ENCODE measurements at places on chromosomes 12 and 14.

- peak; percentile 71 for DNase-seq
Observed at GRCh38 chr12:132487311-132487741, 2.6 kb upstream of the FBRSL1 start.

DNA sequence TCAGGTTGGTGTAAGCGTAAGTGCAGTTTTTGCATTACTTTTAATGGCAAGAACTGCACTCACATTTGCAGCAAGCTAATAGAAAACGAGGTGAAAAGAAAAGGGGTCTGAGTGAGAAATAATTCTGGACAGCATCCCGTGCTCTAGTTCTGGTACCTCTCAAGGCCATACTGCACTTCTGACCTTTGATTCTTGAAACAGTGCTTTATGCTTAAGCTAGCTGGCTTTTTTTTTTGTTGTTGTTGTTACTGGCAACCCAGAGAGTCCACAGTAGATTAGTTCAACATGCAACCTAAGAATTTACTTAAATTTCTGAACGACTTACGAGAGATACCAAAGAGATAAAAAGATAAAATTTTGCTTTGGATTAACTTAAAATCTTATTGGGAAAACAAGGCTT, 75.2 kb upstream of the PRKD1 start:
- DNase-seq = no peak

GRCh38 chr14:35254736-35255135, 37.4 kb upstream of the PSMA6 start:
- DNase-seq = no peak

DNA sequence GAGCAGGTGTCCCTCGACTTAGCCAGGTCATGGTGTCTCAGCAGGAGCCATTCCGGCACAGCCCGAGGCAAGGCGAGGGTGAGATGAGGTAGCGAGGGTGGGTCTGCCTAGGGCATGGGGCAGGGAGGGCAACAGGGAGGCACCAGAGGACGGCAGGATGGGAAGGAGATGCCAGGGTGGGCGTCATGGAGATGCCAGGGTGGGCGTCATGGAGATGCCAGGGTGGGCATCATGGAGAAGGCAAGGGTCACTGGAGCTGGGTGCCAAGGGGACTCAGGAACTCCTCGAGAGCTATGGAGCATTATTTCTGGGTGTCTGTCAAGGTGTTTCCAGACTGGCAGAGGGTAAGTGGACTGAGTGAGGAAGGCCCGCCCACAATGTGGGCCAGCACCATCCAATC, 7.4 kb downstream of the DEGS2 start:
- no peak for DNase-seq

GRCh38 chr12:53734425-53734824, 7.2 kb upstream of the CALCOCO1 start:
- no peak for DNase-seq

Data from DMS153 (cell line).